ENCODE measurements at places on chromosomes 12 and 14.

GRCh38 chr12:89382328-89382727 is 30.0 kb upstream of the DUSP6 start:
- DNase-seq = no peak

DNA sequence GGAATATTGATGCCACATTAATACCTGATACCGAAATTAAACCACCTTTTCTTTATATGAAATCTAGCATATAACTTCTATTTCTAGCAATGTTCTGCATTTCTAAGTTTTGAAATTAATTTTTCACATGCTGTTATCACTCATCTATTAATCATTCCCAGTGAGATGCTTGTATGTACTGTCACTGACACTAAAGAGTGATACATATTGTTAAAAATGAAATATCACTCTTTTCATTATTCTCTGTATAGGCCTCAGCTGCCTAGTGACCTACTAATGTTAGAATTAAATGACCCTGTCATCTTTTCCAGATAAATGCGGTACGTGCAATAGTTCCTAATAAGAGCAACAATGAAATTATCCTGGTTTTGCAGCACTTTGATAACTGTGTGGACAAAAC is 49.7 kb upstream of the KCNH3 start:
- DNase-seq = no peak

- DNase-seq = no peak
These were observed 5.5 kb downstream of the DNAH10 start for GRCh38 chr12:123767613-123768012.

GRCh38 chr14:71675900-71676287 is 256.3 kb upstream of the RGS6 start:
- no peak for DNase-seq

All from NCI-H1694 treated with DMSO at 0.1 percent for 48 hours (cell line).